ENCODE measurements at places on chromosomes 1 and 21.
A peak's percentile ranks its signal among the peaks of the same experiment; 100 is the strongest.

GRCh38 chr1:77687519-77687906, 5.1 kb upstream of the ZZZ3 start:
- no peak for DNase-seq

DNA sequence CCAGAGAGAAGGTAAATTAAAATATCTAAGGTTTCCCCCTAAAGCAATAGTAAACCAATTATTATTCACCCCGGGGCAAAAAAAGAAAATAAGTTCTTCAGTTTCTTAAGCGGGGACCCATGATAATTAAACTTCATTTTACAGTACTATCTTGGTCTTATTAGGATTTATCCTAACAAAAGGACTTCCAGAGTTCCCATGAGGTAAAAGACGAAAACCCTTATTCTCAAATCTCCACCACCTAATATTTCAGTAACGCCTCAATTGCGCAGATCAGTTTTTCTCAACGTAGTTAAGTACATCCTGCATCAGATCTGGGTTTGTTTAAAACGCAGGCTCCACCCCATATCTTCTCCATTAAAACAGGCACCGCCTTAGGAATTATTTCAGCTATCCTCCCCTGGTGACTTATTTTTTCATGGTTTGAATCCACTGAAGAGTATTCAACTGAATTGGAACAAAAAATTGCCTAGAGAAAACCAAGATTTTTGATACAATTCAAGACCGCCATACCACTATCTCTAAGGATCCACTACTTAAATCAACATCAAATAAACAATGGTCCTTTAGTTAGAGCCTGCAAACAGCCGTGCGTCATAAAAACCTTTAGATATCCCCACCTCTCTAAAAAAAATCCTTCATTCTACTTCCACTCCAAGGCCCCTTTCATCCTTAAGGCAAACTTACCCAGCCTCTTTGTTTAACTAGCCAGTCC, 1.7 kb downstream of the MCL1 start:
- DNase-seq, result no peak

GRCh38 chr1:232600424-232601258, 29.3 kb downstream of the SIPA1L2 start:
- DNase-seq, result no peak

DNA sequence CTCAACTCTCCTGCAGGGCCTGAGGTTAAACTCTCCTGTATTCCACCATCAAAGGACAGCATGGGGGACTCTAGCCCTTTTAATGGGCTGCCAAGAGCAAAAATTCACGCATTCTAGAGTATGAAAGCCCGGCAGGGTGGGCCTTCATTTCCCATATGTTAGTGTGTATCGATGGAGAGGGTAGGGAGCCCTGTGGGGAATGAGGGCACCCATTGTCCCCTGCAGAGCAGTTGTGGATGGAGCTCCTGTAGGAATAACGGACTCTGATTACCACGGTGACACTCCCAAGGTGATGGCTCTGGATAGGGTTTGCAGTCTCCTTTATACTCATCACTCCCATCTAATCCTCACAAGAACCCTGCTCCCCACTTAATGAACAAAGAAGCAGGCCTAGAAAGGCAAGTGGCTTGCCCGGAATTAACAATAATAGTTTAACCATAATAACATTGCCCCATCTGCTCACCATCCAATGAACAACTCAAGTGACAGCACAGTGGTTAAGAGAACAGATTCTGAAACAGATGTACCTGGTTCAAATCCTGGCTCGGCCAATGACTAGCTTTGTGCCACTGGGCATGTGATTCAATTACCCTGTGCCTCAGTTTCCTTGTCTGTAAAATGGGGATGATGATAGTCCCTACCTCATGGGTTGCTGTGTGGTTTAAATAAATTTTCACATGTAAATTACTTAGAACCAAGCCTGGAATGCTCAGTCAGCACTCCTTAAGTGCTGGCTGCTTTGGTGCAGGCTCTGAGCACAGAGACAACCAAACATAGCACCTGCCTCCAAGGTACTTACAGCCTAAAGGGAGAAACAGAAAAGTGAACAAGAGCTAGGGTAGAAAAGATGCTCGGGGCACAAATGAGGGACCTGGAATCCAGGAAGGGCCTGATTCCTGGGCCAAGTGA, 29.0 kb downstream of the HIVEP3 start:
- DNase-seq, result no peak

DNA sequence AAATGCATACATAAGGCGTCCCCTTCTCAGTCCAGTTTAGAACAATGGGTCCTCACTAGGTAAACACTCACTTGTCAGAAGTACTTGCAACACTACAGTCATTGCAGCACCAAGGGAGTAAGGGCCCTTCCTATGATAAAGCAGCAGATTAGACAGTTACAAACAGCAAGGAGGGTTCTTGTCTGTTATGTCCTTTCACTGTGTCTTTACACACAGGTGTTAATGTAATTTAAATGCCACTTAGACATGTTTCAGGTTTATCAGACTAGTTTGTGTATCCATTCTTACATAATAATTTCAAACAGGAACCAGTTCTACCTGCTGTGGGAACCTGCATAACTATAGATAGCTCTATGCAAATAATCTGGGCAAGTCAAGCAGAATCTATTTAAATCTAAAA, 105.6 kb upstream of the USH2A start:
- DNase-seq, result no peak

DNA sequence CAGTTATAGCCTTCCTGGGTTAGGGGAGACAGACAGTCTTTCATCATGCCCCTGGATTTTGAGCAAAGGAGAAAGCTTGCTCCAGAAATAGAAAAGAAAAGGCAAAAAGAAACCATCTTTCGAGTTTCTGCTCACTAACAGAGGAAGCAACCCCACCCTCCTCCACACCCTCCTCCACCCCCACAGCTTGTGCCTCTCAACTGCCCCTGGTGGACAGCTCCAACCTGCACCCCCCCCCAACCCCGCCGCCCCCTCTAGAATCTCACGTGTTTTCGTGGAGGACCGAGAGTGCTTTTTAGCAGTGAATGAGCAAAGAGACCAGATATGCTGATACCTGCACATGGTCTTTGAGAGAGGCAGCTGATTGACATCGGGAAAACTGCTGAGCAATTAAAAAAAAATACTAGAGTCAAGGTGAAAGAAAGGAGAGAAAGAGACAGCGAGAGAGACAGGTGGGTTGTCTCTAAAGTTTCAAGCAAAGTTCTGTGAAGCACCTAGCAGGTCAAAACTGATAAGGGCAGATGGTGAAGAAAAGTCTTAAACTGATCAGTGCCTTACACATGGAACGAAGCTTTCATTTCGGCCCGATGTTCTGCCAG, 358.3 kb downstream of the KIF26B start:
- no peak for DNase-seq

DNA sequence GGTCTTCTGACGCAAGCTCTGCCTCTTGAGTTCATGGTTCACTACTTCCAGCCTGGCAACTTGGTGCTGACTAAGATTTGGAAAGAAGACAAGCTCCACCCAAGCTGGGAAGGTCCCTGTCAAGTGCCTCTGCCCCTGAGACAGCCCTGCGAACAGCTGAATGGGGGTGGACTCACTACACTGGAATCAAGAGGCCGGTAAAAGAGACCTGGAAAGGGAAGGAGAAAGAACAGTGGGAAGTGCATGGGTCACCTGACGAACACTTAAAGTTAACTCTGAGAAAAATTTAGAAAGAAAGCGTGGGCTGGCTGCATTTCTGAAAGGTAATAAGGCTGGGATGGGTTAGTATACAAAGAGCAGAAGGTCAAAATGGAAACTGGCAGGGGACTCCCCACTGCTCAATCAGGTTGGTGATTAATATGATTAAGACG, 26.1 kb upstream of the ZNF496 start:
- DNase-seq, result no peak

- no peak for DNase-seq
These were observed 182.3 kb downstream of the BARHL2 start for GRCh38 chr1:90534663-90535295.

DNA sequence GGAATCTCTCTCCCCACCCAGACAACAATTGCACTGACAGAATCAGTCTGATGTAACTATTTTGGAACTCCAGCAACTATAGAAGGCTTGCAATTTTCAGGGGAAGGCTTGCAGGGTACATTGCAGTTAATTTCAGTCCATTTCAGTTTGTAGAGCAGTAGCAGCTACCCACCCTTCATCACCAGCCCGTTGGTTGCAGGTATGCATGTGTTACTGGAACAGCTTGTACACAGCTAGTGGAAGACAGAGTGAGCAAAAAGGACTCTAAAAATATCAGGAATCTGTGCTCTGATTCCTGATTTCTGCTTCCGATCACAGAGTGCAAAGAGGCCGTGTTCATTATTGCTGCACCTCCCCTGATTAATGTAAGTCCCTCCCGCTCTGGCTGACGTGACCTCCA, 449.0 kb downstream of the NPHP4 start:
- no peak for DNase-seq

- no peak for DNase-seq
These were observed 450.9 kb downstream of the MATN1 start for GRCh38 chr1:30272277-30273020.

DNA sequence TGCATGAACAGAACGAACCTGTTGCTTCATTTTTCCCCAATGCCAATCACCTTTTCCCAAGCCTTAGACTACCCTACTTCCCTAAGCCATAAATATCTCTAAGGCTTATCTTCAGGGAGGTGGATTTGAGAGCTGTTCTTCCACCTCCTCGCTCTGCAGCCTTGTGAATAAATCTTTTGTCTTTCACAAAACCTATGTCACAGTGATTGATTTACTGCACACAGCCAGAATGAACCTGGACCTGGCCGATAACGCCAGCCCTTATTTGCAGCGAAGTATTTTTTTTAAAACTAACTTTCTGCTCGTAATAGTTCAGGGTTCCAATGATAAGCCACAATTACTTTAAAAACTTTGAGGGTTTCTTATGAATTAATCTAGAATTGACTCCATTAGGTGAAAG, 632.6 kb downstream of the PTPRU start:
- DNase-seq, result no peak

DNA sequence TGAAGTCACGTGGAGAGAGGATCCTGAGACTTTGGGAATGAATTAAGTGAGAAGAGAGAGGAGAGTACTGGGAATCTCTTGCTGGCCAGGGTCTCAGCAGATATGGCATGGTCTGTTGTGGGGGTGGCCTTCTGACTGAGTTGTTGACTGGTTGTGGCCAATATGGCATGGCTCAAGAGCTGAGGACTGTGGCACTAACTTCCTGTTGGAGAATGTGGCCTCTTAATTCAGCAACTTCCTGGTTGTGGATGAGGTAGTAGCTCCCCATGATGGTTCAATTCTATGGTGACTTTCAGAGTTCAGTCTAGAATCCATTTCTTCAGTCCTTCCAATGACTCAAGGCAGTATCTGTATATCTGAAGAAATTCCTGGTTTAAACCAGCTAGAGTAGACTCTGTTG, 44.7 kb upstream of the PAXBP1 start:
- DNase-seq, result no peak

GRCh38 chr1:45787905-45788304, 15.5 kb upstream of the MAST2 start:
- DNase-seq, result no peak

DNA sequence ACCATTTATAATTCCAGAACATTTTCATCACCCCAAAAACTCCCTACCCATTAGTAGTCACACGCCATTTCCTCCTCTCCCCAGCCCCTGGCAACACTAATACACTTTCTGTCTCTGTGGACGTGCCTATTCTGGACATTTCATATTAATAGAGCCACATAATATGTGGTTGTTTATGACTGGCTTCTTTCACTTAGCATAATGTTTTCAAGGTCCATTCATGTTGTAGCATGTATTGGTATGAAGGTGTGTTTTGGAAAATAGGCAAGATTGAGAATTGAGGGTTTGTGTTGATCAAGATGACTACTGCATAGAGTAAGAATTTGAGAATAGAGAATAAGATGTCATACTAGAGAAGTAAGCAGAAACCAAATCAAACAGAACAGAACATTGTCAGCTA, 67.5 kb downstream of the ZFYVE9 start:
- DNase-seq, result no peak

- no peak for DNase-seq
These were observed 88.0 kb downstream of the CD247 start for GRCh38 chr1:167430134-167430848.

- DNase-seq, result no peak
These were observed 24.4 kb downstream of the OR10R2 start for GRCh38 chr1:158496374-158496773.

DNA sequence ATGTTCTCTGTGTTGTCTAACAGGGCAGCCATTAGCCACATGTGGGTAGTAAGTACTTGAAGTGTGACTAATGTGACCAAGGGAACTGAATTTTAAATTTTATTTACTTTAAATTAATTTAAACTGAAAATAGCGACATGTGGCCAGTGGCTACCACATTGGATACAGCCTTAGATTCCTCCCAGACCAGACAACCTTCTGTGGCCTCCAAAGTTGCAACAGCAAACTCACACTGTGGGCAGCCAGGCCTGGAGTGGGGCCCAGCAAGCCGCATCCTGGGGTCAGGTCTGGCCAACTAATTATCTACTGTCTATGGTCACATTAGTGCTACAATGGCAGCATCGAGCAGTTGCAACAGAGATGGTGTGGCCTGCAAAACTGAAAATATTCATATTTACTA, 11.7 kb downstream of the EIF2D start:
- DNase-seq, result no peak

GRCh38 chr1:160074865-160075264, 4.9 kb upstream of the KCNJ10 start:
- no peak for DNase-seq

DNA sequence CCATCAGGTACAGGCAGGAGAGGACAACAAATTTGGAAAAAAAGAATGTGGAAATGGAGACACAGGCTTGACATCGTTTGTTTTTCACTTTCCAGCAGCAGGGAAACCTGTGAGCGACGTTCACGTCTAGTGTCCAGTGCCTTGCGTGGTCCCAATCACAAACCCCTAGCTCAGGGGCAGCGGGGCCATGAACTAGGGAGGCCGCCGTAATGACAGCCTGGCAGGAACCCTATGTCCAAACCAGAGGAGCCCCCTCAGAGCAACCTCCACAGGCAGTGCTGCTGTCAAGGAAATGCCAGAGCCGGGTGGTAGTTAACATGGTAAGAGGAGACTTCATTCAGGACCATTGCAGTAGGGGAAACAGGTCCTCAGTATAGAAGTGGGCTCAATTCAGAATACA, 37.8 kb upstream of the PSEN2 start:
- DNase-seq, result no peak

DNA sequence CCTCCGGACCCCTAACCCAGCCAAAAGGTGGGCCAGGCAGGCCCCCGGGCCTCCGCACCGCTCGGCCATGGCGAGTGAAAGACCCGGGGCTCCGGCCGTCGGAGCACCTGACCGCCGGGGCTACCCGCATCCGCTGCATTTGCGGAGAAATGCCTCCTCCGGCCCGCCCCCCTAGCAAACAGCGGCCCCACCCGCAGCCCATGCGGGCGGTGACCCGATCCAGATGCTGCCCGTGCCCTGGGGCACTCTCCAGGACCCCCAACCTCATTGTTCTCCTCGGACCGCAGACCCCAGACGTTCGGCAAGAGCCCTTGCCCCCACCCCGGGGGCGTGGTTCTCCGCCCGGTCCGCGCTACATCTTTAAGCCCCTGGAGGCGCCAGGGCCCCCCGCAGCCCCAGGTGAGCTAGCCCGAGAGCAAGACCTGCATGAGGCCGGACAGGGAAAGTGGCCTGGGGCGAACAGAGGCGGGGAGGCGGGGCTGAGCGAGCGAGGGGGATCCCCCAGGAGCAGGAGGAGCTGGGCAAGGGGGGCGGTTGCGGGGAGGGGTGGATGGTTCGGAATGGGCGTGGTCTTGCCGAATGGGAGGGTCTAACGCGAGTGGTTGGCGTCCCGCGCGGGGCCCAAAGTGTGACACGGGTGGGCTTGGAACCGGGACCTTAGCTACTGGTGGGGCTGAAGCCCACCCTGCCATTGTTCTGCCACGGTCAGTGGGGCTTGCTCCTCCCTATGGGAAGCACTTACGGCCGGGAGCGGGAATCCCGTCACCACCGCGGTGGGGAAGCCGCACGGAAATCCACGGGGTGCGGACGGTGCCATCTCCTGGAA, 6.3 kb upstream of the CRYBG2 start:
- peak; percentile 33 for DNase-seq
